T follicular helper cell (primary cell): ENCODE measurements at places on chromosomes 6 and 20.

- DNase-seq = no peak
These were observed 61.1 kb upstream of the SLC22A16 start for GRCh38 chr6:110537208-110538123.

DNA sequence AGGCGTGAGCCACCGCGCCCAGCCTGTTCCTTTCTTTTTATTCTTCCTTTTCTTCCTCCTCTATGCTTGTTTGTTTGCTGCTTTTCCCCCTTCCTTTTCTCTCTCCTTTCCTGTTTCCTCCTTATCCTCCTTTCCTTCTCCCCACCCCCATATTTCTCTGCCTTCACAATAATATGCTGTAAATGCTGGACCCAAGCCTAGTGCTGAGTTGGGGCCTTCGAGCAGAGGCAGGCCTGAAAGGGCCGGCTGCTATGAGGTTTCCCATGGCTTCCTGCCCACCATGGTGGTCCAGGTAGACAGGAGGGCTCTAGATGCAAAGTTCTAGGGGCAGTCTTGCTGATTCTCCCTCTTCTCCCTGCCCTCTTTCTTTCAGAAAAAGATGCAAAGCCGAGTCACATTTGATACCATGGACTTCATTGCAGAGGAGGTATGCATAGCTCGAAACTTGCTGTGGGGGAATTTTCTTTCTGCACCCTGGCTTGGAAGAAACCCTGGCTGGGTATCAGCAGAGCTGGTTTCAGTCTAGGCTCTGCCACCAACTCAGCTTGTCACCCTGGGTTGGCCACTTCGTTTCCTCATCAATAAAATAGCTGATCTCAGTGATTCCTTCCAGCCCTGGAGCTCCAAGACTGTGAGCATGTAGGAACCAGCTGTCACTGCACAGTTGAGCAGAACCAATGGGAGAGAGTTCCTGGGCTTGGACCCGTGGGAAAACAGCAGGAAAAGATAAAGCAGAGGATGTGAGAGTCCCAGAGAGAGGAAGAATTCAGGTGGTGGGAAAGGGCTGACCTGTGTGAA is 7.4 kb downstream of the CNBD2 start:
- no peak for DNase-seq

DNA sequence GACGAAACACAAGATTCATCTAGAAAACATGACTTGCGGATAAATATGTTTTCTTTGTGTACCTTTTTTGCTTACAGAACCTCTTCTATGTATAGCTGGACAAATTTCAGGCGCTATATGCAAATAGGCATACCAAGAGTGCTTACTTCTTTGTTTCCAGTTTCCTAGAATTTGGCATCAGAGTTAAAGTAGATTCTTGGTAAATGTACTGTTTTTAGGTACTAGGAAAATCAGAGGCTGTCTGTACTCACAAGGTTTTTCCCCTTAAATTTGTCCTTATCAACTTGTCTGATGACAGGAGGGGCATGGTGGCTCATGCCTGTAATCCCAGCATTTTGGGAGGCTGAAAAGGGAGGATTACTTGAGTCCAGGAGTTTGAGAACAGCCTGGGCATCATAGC is 124.9 kb upstream of the TMEM170B start:
- DNase-seq = no peak

DNA sequence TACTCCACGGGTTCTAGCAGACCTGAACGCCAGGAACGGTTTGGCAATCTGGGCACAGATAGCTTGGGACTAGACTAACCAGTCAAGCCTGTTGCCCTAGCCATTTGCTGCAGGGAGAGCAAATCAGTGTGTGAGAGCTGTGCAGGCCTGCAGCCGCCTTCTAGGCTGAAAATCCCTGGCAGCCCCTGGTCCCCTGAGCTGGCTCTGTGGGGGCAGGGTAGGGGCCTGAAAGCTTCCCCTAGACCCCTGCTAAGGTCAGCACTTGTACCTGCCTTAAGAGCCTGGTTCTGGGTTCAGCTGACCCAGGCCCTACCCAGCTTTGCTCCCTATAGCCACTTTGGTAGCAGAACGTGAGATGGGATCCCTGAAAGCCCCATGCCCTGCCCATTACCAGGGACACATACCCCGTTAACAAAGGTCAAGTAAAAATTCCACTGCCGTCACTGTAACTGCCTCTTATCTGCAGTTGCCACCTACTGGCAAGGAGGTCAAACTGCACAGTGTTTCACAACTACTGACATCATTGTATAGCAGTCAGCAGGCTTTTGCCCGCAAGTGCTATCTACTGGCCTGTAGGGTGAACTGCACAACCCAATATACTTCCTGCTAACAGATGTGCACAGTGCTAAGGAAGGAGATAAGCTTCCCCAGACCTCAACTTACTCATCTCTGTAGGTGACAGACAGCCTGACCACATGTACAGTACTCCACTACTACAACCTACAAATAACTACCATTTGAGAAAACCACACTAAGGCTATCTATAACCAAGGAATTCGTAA is 95.1 kb upstream of the OLIG3 start:
- peak; percentile 37 for DNase-seq

DNA sequence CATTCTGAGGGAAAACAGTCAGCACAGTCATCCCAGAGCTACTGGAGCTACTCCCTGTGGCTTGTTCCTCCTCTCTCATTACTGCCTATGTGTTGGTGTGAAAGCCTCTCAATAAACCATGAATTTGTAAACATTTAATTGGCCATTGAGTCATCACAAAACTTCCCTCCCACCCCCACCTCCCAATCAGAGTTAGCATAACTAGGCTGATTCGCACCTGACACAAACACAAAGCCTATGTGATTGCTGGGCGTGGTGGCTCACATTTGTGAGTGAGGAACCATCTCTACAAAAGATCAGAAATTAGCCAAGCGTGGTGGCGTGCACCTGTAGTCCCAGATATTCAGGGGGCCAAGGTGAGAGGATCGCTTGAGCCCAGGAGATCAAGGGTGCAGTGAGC is 17.1 kb upstream of the SNTA1 start:
- no peak for DNase-seq

- no peak for DNase-seq
These were observed 93.8 kb downstream of the FOXA2 start for GRCh38 chr20:22490287-22491193.

- no peak for DNase-seq
These were observed 74.0 kb downstream of the SRC start for GRCh38 chr20:37419774-37420542.

GRCh38 chr6:890201-890600 is 197.3 kb upstream of the EXOC2 start:
- DNase-seq = no peak
